NCI-H345 (cell line): ENCODE measurements at places on chromosomes 12 and 14.

- DNase-seq, result no peak
Measured at GRCh38 chr14:61350427-61351270, 29.3 kb downstream of the PRKCH start.

- peak; percentile 31 for DNase-seq
Measured at GRCh38 chr12:95959107-95959506, 16.0 kb downstream of the AMDHD1 start.

DNA sequence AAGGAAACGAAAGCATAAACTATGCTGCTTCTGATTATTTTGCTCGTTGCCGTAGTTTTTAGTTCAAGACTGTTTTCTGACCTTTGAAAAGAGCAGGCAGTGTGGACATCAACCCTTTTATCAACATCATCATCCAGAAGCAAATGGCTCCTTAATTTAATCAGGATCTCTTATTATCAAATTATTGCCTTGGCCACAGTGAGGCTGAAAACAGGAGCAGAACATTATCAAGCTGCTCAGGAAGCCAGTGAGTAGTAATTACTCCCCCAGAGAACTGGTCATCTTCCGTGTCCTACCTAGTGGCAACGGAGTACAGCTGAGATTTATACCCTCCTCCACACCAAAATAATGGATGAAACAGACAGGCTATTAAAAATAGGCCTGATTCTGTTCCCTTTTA lies 2.2 kb upstream of the DIABLO start:
- DNase-seq, result no peak

- no peak for DNase-seq
Measured at GRCh38 chr12:110012659-110013058, 13.4 kb downstream of the ANKRD13A start.

DNA sequence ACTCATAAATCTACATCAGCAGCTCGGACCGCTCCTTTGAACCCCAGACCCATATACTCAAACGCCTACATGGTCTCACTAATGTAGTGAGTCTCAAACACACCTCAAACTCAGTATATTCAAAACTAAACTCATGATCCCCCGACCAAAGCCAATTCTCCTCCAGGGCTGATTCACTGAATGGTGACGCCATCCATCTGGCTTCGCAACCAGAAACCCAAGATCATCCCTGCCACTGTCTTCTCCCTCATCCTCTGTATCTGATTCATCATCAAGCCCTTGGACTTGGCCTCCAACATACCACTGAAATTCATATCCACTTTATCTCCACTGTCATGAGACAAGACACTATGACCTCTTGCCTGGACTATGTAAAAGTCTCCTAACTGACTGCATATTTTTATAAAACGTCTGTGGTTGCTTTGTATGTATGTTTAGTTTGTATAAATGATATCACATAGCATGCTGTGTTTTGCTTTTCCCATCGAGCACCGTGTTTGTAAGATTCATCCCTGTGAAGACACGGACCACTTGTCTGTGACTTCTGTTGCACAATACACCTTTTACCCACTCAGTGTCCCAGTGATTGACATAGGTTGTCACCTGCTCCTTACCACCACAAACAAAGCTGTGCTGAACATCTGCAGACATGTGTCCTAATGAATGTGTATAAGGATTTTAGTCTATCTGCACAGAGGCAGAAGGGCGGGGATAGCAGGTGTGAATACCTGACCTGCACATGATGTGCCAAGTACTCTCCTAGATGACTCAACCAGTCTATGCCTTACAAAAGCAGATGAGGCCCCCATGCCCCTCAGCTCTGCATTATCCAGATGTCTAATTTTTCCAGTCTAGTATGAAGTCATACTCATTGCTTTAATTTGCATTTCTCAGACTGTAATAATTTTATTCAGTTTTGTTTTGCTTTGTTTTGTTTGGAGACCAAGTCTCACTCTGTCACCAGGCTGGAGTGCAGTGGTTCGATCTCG lies 76.9 kb downstream of the VWF start:
- peak; percentile 17 for DNase-seq
